ENCODE measurements at places on chromosomes 2 and 18.

DNA sequence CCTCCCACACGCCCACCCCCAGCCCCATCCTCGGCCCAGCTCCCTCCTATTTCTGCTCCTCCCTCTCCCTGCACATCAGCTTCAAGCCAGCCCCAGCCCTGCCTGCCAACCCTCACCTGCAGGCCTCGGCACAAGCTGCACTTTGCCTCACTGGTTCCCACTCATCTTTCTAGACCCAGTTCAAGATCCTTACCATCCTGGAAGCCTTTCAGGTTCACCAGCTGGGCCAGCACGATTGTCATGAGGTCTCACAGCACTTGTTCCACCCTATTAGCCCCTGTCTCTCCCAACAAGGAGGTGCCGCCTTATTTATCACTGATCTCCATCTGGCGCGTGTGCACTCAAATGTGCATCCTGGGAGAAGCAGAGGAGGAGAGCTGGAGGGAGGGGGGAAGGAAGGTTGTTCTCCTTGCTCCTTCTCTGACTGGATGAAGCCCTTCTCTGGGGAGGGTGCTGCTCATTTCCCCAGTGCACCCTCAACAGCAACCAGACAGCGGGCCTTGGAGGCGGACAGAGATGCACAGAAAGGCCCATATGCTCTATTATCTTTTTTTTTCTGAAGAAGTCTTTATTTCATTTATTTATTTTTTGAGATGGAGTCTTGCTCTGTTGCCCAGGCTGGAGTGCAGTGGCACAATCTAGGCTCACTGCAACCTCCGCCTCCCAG, 15.5 kb upstream of the BIN1 start:
- DNase-seq: no peak

- peak; percentile 69 for DNase-seq
These were observed 226.3 kb downstream of the ZNF521 start for GRCh38 chr18:25125680-25126079.

DNA sequence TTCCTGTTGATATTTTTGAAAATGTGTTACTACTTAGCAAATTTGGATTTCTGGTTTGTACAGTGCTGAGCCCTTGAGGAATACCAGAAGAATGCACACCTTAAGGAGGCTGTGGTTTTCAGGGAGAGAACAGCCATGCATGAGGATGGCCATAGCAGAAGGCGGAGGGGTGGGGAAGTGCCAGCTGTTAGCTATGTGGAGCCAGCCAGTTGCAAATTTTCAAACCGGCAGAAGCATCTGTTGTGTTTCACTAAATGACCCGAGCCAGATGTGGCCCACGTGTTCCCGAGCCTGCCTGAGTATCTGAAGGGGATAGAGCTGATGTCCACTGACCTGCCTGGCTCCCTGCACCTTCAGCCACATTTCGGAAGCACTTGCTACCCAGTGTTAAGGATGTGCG, 16.4 kb upstream of the RBM44 start:
- DNase-seq: no peak

- no peak for DNase-seq
These were observed 94.6 kb downstream of the NYAP2 start for GRCh38 chr2:225494100-225494459.

GRCh38 chr18:26455639-26456038, 92.7 kb downstream of the KCTD1 start:
- DNase-seq: no peak

GRCh38 chr2:191572319-191572718, 105.6 kb upstream of the NABP1 start:
- no peak for DNase-seq

DNA sequence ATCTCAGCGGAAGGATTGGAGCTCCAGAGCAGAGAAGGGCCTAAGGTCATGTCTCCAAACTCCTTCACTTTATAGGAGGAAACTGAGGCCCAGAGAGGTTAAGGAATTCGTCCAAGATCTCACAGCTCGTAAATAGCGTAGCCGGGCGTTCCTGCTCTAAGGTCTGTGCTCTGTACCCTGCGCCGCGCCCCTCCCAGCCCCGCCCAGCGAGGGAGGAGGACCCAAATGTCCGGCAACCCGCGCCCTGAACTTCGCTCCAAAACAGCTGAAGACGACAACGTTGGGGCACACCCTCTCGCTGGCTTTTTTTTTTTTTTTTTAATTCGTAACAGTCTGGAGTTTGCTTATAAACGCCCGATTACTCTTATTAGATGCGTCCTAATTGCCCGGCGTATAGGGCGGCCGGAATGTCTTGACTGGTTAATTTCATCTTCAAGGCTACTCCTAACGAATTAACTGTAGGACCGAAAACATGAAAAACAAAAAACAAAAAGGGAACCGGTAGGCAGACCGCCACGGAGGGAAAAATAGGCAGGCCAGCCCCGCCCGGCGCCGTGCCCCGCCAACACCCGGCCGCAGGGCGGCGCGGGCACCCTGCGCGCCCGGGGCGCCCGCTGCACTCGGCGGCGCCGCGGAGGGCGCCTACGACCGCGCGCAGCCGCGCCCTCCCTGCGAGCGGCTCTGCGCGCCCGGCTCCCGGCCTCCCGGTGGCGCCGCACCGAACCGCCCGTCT, 928 bp upstream of the FOSL2 start:
- DNase-seq: peak; percentile 92

DNA sequence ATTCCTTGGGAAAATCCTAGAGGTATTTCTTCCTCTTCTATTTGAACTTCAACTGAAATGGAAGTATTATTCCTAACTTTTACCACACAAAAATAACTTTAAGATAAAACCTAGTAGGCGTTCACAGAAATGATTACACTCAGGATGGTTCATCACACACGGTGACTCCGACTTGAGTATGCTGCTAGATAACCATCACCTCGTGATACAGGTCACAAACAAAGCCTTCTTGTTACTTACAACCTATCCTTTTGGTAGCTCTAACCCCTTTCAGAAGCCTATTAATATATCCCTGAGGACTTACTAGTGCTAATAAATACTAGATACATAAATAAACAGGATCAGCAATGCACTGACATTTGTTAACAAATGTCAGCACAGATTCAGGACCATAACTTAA, 101.0 kb upstream of the DNER start:
- DNase-seq: no peak

- no peak for DNase-seq
These were observed 73.5 kb downstream of the ZCCHC2 start for GRCh38 chr18:62596145-62597005.

DNA sequence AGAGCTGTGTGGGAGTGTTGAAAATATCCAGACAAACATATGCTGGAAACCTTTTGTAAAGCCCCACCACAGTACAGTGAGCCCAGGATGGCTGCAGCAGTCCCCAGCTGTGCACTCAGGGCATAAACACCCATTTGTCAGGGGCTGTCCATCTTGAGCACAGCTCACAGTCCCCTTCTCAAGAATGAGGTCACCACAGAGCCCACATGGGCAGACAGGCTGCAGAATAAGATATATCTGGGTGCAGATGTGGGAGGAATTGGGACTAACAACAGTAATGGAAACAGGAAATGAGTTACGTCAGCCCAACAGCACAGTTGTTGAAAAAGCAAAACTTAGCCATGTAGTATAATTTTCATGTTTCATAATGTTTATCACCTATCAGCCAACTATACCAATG, 219.6 kb downstream of the ETAA1 start:
- peak; percentile 65 for DNase-seq

GRCh38 chr2:56040834-56041233, 117.3 kb upstream of the EFEMP1 start:
- no peak for DNase-seq

- no peak for DNase-seq
These were observed 654.7 kb upstream of the FANCL start for GRCh38 chr2:58895857-58896256.

GRCh38 chr2:134232868-134233727, 20.8 kb upstream of the MGAT5 start:
- no peak for DNase-seq

- DNase-seq: peak; percentile 79
These were observed 99.4 kb upstream of the RND3 start for GRCh38 chr2:150586858-150587257.

- no peak for DNase-seq
These were observed 148.0 kb upstream of the SLC14A2 start for GRCh38 chr18:45467293-45467692.

DNA sequence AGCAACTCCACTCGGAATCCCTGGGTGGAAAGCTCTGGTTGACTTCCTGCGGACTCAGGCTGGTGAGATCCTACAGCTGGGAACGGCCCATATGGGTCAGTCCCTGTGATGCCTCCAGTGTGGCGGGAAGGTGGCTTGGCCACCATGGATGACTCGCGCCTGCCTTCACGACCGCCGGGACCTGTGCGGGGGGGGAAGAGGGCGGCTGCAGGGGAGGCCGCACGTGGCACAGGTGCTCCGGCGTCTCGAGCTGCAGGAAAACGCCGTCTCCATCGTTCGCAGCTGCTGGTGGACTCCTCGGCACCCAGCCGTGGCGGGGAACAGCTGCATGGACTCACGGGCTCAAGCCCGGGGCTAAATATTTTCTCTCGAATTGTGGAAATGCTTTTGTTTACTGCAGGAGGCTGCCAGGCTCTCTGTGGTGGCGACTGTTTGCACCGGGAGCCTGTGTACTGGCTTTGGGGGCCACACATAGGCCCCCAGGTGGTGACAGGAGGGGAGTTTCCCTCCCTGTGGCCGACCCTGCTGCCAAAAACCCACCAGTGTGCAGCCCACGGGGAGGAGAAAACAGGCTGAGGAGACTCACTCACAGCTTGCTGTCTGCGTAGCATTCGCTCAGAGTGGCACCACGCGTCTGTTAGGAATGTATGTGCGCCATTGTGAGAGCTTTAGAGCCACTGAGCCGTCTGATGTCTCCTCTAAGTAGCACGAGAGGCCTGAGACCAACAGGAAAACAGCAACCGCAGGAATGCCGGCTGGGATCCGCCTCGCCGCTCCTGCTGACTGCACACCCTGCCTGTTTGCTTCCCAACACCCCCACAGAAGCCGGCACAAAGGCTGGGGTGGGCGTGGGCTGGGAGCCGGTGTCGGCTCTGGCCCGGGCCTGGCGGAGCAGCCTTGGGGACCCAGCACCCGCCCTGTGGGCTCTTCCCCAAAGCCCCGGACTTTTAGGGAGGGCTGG, 89.2 kb downstream of the NFATC1 start:
- peak; percentile 98 for DNase-seq

DNA sequence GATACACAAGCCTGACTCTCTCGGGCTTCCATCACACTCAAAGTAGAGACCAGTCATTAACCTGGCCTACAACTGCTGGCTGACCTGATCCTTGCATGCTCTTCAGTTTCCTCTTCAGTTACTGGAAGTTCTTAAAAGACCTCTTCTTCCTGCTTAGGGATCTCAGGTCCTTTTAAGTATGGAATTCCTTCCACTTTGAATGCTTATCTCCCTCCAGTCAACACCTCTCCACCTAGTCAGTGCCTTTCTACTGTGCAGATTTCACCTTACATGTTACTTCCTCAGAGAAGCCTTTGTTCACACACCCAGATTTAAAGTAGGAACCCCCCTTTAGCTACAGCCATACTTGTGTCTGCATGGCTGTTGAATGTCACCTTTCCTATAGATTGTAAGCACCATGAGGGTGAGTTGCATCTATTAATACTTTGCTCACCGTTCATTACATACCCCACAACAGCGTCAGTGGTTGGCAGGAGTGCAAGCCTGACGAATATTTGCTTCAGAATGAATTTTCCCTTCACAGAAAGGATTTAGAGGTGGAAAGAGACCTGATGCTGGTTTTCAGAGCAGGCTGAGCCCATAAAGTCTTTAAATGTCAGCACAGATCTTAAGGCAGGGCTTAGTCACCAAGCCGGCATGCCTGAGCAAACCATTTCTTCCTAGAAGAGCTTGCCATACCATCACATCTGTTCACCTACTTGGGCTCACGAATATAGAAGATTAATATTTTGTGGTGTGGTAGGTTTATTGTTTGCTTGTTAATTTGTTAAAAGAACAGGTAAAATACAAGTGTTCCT, 90.1 kb downstream of the ACVR1 start:
- DNase-seq: peak; percentile 29

DNA sequence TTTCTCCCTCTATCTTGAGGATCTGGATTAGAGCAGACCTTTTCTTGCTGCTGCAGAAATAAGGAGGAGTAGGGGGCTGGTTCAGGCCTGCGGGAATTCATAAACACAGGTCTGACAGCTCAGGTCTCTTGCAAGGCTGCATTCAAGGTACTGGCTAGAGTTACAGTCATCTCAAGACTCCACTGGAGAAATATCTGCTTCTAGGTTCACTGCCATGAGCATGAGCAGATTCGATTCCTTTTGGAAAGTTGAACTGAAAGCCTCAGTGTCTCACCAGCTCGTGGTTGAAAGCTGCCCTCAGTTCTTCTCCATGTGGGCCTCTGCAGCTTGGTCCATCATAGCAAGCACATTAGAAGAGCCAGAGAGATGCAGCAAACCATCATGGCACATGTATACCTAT, 124.4 kb upstream of the SETBP1 start:
- no peak for DNase-seq

- DNase-seq: peak; percentile 53
These were observed 135.9 kb downstream of the ABCA12 start for GRCh38 chr2:215002500-215002899.

GRCh38 chr2:240259924-240260529, 119.6 kb upstream of the OTOS start:
- no peak for DNase-seq

DNA sequence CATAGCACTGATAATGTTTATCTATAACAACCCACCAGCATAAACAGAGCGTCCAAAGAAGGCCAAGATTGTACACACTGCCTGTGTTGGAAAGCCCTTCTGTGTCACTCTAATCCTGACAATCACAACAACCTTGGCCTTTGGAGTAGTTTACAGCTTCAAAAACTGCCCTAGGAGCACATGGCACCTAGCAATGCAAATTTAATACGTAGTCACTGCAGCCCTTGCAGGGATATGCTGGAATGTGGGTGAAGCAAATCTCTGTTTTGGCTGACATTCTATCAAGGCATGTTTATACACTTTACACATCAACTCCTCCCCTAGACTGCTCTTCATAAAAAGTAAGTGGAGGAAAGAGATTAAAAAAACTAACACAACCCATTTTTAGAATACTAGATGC, 66.8 kb downstream of the GRB14 start:
- no peak for DNase-seq

GRCh38 chr2:42768706-42769256, 4.8 kb upstream of the OXER1 start:
- DNase-seq: no peak

DNA sequence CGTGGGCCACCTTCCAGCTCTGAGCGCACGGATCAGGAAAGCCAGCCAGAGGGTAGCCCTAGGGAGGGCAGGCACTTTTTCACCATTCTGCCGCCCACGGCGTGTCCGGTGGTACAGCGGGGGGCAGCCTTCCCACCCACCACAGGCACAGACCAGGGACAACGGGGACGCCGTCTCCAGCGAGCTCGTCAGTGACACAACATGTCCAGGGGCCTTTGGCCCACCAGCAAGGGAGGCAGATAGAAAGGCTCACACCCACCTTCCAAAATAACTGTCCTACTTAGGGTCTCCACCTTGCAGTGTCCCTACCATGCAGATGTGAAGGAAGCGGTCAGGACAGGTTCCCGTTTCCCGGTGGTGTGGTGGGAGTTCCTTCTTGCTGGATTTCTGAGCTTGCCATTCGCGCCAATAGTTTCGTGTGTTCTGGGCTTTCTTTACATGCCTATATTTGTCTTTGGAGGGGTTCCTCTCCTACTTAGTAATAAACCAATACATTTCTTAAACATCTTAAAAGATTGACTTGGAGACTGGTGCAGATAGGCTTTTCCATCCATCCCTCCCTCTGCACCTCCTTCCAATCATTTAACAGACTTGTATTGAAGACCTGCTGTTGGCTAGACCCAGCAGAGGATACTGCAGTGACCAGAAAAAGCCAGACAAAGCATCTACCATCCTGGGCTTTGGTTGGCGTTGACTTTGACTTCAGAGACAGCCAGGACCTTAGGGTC, 872 bp downstream of the ASB1 start:
- peak; percentile 79 for DNase-seq
